ENCODE measurements at places on chromosomes 5 and 9.

DNA sequence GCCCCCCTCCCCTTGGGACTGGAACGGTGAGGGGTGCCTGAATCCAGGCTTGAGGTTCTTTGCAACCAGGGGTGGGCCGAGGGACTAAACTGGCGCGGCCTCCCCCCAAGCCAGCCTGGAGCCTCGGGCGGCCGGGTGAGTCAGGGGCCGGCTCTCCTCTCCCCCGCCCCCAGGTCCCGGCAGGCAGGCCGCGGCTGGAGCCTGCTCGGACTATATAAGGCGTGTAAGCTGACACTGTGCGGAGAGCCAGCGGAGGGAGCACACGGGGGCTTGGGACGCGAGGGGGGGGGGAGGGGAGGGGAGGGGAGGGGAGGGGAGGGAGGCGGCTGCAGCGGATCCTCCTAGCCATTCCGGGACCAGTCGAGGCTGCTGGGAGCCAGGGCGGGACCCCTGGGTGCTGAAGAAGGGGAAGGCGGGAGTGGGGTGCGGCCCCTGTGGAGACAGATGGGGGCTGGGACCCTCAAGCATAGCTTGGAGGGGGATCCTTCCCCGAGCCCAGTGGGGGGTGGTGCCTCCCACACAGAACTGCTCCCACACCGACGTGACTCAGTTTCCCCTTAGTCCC is 595 bp downstream of the PDLIM7 start:
- DNase-seq: no peak

DNA sequence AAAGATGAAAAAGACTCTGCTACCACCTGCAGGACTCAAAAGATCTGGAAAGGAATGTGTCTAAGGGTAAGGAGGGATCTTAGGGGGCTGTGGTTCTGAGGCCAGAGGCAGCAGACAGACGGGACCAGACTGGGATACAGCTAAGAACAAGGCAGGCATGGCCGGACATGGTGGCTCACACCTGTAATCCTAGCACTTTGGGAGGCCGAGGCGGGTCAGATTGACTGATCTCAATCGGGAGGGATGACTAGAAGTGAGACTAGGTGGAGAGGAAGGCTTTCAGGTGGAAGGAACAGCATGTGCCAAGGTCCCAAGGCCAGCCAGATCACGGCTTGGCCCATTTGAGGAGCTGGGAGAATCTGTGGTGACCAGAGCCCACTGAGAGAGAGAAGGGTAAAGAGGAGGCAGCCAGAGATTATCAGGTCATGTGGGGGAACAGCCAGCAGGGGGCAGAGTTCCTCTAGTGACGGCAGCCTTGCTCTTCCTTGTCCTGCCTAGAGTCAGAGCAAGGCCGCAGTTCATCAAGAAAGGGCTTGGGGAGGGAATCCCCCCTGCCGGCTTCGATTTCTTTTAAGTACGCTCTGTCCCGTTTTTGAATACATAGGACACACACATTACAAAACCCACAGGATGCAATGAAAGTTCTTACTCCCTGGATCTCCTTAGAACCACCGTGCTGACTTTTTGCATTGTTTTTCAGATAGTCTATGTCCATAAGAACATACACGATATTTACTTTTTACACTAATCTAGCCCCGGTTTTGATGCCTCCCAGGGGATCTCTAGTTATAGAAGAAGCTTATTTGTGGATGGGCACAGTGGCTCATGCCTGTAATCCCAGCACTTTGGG is 2.6 kb upstream of the OLFML2A start:
- peak; percentile 79 for DNase-seq

DNA sequence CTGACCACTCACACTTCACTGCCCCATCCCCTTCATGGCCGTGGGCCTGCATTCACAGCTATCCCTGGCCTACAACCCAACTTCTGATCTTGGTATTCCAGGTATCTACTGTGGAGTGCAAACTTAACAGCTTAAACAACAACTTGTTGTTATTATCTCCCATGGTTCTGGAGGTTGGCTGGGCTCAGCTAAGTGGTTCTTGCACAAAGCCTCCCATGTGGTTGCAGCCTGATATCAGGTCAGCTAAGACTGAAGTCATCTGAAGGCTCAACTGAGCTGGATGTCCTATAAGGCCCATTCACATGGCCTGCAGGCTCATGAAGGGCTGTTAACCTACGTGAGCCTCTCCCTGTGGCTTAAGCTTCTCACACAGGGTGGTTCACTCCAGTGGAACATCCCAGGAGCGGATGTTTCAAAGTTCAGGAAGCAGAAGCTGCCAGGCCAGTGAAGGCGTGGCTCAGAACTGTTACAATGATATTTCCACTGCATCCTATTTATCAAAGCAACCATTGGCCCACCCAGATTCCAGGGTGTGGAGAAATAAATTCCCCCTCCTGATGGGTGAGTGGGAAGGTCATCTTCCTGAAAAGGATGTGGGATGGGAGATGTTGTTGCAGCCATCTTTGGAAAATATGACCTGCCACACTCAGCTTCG is 30.0 kb upstream of the TRIO start:
- no peak for DNase-seq

DNA sequence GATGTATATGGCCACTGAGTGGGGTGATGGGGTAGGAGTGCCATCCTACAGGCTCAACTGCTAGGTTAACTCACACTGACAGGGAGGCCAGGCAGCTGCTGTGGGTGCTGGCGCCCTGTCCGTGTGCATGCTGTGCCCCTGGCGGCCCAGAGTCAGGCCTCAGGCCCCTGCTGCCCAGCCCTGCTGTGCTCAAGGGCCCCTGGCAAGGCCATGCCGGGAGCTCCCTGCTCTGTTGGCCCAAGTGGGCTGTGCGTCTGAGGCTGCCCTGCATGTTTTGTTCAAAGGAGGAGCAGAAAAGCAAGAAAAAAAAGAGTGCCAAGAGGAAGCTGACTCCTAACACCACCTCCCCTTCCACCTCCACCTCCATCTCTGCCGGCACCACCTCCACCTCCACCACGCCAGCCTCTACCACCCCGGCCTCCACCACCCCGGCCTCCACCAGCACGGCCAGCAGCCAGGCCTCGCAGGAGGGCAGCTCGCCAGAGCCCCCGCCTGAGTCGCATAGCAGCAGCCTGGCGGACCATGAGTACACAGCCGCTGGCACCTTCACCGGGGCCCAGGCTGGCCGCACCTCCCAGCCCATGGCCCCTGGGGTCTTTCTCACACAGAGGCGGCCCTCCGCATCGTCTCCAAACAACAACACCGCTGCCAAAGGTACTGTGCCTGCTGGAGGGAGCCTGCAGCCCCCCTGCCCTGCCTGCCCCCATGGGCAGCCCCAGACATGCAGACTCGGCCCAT is 100.1 kb downstream of the PHF2 start:
- no peak for DNase-seq

DNA sequence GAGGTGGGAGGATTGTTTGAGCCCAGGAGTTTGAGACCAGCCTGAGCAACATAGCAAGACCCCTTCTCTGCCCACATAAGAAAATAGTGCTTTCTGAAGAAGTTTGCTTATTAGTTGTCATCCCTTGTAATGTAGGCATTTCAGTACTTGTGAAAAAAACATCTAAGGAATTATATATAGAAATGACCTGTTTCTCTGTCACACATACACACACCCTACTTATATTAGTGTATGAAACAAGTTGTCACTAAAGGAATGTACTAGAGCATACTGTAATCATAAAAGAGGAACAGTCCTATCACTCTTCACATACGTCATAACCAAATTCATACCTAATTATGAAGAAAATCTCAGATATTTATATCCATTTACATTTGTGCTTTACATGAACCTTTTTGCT is 122.0 kb downstream of the NIPBL start:
- no peak for DNase-seq

GRCh38 chr9:110742741-110743371 is 74.3 kb downstream of the MUSK start:
- no peak for DNase-seq

- no peak for DNase-seq
Observed at GRCh38 chr5:125409861-125410536, 663.6 kb upstream of the ZNF608 start.

GRCh38 chr5:131366428-131366827 is 102.6 kb downstream of the CDC42SE2 start:
- DNase-seq: no peak

GRCh38 chr9:122816163-122816867 is 12.1 kb downstream of the PDCL start:
- peak; percentile 72 for DNase-seq

GRCh38 chr5:124631874-124632550 is 114.4 kb downstream of the ZNF608 start:
- DNase-seq: no peak

DNA sequence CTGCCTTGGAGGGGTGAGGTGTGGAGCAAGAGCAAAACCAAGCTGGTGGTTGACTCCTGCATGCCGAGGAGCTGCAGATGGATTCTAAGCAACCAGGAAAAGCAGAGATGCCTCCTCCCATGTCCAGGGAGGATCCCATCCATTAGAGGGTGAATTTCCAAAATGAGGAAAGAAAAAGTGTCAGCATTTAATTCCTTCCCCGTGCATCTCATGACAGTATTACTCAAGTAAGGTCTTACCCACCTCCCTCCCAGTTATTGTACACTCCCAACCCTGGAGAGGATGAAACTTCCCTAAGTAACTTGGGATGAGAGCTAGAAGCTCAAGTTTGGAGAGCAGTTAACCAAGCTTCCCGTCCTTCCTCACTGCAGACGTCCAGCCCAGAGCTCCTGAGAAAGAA is 19.9 kb downstream of the C9orf152 start:
- DNase-seq: no peak

DNA sequence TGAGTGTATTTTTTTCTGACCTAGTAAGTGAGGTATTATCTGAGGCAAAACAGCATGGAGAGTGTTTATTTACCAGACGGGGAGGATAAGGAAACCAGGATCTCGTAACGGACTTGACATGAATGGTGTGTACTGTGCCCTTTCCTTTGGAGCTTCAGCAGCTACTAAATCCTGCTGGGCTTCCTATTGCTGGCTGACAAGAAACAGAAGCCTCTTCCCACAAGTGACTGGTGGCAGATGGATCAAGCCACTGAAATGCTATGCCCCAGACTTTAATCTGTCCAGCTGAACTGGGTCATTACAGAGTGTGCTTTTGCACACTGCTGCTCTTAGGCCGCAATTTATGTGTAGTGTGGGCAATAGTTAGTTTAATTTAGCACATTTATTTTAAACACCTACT is 162.7 kb upstream of the MRPS30 start:
- no peak for DNase-seq

GRCh38 chr5:35656721-35657120 is 39.1 kb downstream of the SPEF2 start:
- DNase-seq: no peak

DNA sequence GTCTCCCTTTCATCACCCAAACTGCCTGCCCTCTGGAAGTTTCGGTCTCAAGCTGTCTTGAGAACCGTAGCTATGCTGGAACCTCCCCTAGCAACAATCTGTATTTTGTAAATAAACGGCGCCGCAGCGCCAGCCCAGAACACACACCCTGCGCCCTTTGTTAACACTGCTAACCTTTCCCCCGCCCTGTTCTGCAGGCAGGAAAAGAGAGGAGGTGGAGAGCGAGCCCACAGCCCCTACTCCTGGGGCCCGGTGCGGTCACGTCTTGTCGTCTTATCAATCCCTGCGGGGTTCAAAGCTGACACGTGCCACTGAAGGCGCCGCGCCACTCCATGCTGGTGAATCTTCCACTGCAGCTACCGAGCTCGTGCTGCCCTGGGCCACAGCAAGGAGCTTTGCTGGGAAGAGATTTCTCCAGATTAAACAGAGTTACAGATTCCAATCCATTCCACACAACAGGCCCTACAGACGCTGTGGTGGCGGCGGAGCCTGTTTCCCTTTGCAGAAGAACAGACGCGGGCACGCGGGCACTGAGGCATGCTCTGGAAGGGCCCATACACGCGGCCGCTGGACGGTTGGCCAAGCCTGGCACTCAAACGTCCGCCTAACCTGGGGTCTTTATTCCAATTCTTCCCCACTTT is 25.3 kb downstream of the ZDHHC11B start:
- peak; percentile 75 for DNase-seq

DNA sequence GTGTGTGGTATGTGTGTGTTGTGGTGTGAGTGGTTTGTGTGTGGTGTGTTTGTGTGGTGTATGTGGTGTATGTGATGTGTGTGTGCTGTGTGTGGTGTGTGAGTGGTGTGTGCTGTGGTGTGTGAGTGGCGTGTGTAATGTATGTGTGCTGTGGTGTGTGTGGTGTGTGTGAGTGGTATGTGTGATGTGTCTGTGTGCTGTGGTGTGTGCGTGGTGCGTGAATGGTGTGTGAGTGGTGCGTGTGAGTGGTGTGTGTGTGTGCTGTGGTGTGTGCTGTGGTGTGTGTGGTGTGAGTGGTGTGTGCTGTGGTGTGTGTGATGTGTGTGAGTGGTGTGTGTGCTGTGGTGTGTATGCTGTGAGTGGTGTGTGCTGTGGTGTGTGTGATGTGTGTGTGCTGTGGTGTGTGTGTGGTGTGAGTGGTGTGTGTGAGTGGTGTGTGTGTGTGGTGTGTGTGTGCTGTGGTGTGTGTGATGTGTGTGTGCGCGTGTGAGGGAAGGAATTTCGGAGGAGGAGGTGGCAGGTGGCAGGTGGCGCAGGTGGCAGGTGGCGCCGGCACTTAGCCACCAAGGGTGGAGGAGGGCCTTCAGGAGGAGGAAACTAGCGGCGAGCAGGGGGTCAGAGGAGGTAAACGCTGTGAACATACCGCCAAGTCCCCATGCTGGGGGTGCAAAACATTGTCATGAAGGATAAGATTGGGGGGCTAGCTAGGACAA is 191.8 kb downstream of the MELK start:
- DNase-seq: no peak

GRCh38 chr9:109519366-109519765 is 21.3 kb upstream of the PTPN3 start:
- no peak for DNase-seq

GRCh38 chr5:57715296-57715695 is 232.7 kb upstream of the ACTBL2 start:
- no peak for DNase-seq

DNA sequence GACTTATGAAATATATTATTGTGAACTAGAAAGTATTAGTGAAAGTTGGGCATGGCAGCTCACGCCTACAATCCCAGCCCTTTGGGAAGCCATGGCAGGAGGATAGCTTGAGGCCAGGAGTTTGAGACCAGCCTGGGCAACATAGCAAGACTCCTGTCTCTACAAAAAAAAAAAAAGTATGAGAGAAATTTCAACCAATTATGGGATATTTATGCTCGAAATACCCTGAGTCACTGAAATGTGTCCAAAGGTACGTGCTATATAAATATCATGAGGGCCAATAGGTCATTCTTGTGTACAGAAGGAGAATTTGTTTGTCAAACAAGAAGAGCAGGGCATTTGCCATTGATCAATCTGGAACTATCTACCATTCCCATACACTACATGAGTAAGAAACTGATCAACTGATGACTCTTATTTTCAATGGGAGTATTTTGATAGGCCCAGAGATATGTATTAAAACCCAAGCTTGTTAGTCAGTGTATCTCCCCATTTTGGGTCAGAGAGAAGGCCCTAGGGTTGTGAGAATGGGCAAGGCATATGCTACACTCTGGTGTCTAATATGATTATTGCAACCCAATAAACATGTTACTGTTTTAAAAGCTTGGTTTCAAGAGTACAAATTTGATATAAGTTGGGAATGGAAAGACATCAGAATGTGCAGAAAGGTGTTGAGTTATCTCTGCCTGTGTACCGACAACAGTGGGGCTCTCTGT is 21.7 kb upstream of the HOMER1 start:
- no peak for DNase-seq

- DNase-seq: no peak
Observed at GRCh38 chr9:90904706-90905478, 103.3 kb downstream of the SYK start.
